ENCODE measurements at places on chromosomes 13 and 19. TPM values are rescaled to one million over a fixed set of nuclear protein-coding genes. Genes with fewer than 3 reads are reported as not detected.

Gene IGFL3
- not detected for polyA plus RNA-seq

GRCh38 chr13:77774181-77774580 is 76.7 kb downstream of the SLAIN1 start:
- no peak for DNase-seq

Gene ZNF66
- polyA plus RNA-seq = 1.9 TPM

Gene LSR
- polyA plus RNA-seq = 8.6 TPM

Gene KLF2
- polyA plus RNA-seq = 83.6 TPM
